ENCODE measurements at places on chromosomes 3 and 15. TPM values are rescaled to one million over a fixed set of nuclear protein-coding genes. Genes with fewer than 3 reads are reported as not detected.

GRCh38 chr15:101043011-101043410 is 123.9 kb downstream of the LRRK1 start:
- no peak for DNase-seq

DNA sequence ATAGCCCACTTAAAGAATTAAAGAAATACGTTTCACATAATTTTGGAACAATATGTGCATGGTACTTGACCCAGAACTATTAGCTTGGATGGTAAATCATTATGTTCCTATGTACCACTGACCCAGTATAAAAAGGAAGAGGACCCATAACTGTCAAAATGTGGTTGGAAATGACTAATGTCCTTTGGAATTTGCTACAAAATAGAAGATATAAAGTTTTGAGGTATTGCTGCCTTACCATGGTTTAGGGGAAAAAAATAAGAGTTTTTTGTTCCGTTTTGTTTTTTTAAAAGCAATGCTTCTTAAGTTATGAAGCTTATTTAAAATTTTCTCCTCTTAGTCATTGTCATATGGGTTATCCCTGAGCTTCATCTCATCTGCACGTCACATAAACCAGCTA is 15.8 kb upstream of the TFDP2 start:
- DNase-seq = no peak

DNA sequence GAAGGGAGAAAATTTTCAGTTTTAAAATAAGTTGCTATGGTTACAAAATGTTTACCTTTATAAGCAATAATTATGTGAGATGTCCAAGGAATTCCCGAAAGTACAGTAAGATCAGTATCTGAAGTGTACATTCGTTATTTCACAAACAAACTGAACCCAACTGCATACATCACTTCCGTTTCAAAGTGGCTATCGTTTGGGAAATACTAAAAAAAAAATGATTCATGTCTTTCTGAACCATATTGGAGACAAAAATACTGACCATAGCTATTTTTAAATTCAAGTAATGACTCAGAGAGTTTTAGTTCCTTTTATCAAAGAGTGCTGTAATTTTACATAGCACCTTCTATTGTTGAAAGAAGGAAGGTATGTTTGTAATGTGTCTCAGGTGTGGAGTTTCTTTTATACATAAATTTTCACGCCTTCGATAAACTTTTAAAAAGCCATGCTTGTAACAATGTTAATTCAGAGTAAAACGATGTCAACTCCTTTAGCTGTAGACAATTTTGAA is 8.0 kb upstream of the ANKRD28 start:
- DNase-seq = no peak

DNA sequence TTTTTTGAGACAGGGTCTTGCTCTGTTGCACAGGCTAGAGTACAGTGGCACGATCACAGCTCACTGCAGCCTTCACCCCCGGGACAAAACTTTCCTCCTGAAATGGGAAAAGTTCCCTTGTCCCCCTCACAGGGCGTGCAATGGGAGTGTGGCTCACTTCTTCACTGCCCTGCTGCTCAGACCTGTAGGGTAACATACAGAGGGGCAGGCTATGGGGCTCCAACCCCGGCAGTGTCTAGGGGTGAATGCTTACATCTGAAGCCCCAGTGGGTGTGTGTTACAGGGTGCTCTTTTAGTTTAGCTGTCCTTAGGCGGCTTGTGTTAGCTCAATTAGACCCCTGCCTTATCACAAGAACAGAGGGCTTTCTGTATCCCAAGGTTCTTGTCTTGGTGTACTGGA is 157.3 kb downstream of the RBPMS2 start:
- DNase-seq = no peak

DNA sequence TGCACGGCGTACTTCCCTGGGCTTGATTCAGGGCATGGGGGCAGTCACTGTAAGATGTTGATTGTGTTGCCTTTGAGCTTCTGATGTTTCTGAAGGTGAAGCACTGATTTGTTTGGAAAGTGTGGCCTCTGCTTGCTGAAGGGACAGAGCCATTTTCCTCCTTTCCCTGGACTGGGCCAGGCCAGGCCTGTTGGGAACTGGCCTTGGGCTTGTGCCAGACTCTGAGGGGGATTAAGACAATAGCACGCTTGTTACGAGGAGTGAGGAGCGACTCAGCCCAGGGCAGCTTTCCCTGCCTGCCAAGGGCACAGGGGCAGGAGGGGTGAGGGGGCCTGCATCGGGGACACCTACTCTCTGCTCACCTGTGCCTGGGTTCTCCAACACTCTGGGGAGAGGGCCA is 42.9 kb downstream of the LINGO1 start:
- DNase-seq = no peak

The OIP5 gene
- polyA plus RNA-seq = 9.0 TPM
